ENCODE measurements at places on chromosomes 12 and 14.

- no peak for DNase-seq
Measured at GRCh38 chr14:98931911-98932310, 340.1 kb downstream of the BCL11B start.

DNA sequence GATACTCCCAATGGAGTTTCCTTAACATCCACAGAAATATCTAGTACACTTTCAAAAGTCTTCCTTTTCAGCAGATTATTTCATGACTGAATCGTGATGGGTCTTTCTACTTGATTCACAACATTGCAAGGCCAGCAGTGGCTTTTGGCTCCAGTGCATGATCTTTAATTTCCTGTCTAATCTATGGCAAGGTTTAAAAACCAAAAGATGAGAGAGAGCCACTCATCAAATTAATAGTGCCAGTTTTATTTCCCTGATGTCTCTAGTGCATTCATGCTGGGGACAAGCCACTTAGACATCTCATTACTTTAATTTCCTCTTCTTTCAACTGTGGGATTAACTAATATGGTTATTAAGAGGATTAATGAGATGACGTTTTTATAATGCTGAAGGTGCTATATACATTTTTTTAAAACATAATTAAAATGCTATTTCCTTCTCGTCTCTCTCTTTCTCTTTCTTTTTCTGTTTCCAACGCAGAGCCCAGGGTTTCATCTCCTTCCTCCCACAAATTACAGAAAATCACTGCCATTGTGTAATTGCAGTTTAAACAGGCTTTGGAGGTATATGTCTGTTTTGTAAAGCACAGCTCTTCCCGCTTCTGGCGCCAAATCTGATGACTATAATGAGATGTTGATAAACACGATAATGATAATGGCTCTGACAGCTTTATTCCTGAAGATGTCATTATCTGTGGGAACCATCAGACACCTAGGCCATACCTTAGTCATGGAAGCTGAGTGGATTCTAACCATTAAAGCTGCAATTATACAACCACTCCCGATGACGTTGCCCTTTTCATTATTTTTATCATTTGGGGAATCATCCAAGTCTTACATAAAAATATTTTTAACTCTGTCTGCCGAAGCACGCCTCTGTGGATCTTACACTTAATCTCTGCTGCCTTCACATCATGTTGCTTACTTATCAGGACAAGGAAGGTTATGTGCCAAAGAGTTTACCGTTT, 103.1 kb upstream of the PPM1H start:
- DNase-seq = no peak

- no peak for DNase-seq
Measured at GRCh38 chr14:69643430-69644200, 32.2 kb downstream of the SUSD6 start.

DNA sequence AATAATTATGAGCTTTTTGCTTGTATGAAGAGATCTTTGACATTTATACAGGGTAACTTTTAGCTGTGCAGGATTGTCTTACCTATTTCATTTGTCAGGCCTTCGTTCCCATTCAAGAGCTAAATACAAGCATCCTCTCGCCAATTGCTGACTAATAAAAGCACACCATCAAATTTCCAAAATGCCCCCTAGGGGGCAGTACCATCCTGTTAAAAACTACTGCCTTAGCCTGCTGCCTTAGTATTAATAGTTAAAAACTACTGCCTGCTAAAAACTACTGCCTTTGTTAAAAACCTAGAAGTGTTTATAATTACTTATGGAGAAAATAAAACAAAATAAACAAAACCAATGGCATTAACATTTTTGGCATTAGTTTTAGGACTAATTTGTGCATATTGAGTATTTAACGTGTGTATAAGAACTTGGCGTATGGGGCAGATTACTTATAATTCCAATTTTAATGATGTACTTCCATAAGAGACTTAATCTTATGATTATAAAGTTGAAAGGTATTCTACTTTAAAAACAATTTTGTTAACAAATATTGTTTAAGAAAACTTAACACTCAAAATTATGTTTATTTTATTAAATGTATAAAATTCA, 3.0 kb upstream of the IFI27L2 start:
- peak; percentile 43 for DNase-seq

- no peak for DNase-seq
Measured at GRCh38 chr12:118187751-118188435, 52.0 kb downstream of the PEBP1 start.

- no peak for DNase-seq
Measured at GRCh38 chr12:123546281-123546680, 12.8 kb upstream of the RILPL1 start.

DNA sequence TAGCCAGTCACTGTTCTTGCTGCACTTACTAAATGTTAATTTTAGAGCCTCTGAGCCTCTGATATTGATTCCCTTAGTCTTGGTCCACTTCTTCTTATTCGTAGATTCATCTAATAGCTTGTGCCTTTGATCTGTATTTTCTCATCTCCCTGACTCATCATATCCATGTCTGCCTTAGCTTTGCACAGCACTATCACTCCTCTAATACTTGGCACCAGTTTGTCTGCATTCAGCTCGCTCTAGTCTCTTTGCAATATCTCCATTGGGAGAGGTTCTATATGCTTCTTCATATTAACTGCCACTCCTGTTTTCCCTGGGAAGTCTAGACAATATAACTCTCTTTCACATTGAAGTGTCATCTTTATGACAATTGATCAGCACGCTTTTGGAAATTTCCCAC, 68.5 kb upstream of the CSRP2 start:
- no peak for DNase-seq

GRCh38 chr14:68621400-68622365, 171.2 kb downstream of the ZFP36L1 start:
- DNase-seq = no peak

GRCh38 chr12:46649433-46649832, 176.4 kb downstream of the SLC38A4 start:
- DNase-seq = no peak

DNA sequence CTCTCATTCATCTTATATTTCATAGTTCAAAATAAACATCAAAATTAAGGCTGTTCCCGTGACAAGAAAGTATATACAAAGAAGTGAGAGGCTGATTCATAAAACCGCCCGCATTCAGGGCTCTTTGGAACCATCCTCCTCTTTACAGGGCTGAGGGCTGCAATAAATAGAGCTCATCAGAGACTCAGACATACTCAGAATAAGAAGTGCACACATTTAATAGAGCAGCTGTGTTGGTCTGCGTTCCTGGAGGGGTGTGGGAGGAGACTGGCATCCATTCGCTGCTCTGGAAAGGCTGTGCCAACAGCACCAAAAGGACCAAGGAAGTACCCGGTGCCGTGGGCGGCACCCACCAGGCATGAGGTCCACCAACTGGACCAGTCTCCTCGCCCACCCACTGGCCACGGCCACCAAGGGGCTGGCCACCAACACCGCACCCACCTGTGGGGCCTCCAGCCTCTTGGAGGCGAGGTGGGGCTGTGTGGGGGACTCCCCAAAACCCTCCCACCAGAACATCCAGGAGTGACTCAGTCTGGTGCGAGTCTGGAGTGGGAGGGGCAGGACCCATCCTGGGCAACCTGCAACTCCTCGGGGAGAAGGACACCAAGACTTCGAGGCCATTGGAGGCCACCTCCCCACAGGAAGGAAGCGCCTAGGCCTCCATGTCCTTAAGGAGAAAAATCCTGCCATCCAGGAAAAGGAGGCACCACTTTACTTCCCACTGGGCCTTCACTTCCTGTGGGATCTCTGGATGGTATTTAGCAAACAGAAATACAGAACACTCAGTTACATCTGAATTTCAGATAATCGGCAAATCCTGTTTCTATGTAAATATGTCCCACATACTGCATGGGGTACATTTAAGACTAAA, 32.7 kb downstream of the VCPKMT start:
- no peak for DNase-seq
